ENCODE measurements at places on chromosomes 1 and 21.
A peak's percentile ranks its signal among the peaks of the same experiment; 100 is the strongest.

DNA sequence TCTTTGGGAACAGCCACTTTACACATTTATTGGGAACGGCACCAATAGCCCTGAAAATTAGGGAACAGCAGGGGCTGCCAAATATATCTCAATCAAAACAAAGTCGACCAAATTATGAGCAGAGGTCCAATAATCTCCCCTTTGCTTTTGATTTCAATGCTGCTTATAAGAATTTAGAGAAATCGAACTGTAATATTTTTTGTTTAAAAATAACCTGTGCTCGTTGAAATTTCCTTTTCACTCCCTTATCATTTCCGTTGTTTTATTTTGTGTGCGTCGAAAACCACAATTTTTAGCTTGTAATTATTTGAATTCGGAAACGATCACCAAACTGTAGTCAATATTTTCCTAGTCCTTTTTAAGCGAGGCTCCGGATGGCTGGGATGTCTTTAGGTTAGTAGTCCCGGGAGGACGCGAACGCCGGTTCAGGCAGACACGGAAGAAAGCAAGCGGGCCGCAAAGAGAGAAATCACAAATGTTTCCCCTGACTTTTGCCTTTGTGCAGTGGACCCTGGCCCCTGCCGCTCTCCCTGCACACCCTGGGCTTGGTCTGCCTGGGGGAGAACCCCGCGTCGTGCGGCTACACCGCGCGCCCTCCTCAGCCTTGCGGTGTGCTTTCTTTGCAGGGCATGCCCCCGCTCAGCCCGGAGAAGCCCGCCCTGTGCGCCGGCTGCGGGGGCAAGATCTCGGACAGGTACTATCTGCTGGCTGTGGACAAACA, 2.3 kb downstream of the LHX9 start:
- no peak for DNase-seq

DNA sequence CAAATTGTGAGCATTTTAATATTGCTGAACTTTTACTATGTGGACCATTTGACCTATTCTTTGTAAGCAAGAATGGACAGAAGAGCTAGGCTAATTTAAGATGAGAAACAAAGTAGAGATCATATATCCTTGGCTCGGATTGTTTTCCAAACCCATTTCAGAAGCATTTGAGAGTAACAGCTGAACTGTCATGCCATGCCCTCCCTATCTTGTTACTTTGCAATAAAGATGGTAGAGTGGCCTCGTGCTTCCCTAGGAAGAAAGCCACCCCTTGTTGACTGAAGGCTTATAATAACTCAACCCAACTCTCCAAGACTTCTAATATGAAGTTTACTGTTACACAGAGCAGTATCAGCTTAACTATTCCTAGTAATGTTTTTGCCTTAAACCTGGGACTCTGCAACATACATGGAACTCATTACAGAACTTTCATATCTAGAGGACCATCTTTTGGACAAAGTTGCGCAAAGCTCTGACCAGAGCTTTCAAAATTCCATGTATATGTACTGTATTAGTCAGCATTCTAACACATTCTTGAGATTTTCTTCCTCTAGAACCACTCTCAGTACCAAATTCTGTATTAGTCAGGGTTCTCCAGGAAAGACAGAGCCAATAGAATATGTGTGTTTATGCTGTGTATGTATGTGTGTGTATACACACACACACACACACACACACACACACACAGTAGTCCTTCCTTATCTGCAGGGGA, 68.7 kb downstream of the ADAMTS1 start:
- DNase-seq: no peak

GRCh38 chr1:153985341-153985912, 712 bp downstream of the RAB13 start:
- DNase-seq: no peak

DNA sequence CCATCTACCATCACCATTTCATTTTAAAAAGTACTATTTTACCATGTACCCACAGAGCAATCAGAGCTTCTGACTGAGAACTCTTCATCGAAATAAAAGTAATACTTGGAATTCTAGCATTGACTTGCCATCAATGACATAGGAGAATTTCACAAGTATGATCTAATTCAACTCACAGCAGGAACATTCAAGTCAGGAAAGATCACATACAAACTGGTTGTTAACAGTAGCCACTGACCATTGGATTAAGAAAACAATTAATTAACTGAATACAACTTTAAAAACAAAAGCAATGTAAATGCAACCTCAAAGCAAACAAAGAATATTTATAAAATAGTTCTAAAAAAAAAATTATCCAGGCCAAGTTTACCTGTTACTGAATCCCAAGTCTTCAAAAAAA, 18.8 kb downstream of the RNF115 start:
- DNase-seq: no peak

DNA sequence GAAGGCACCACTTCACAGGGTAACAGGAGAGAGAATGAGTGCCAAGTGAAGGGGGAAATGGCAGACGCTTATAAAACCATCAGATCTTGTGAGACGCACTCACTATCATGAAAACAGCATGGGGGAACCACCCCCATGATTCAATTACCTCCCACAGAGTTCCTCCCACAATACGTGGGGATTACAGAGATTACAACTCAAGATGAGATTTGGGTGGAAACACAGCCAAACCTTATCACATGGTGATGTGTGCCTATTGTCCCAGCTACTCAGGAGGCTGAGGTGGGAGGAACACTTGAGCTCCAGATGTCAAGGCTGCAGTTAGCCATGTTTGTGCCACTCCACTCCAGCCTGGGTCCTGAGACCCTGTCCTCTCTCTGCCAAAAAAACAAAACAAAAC, 56.0 kb upstream of the DSCAM start:
- no peak for DNase-seq

DNA sequence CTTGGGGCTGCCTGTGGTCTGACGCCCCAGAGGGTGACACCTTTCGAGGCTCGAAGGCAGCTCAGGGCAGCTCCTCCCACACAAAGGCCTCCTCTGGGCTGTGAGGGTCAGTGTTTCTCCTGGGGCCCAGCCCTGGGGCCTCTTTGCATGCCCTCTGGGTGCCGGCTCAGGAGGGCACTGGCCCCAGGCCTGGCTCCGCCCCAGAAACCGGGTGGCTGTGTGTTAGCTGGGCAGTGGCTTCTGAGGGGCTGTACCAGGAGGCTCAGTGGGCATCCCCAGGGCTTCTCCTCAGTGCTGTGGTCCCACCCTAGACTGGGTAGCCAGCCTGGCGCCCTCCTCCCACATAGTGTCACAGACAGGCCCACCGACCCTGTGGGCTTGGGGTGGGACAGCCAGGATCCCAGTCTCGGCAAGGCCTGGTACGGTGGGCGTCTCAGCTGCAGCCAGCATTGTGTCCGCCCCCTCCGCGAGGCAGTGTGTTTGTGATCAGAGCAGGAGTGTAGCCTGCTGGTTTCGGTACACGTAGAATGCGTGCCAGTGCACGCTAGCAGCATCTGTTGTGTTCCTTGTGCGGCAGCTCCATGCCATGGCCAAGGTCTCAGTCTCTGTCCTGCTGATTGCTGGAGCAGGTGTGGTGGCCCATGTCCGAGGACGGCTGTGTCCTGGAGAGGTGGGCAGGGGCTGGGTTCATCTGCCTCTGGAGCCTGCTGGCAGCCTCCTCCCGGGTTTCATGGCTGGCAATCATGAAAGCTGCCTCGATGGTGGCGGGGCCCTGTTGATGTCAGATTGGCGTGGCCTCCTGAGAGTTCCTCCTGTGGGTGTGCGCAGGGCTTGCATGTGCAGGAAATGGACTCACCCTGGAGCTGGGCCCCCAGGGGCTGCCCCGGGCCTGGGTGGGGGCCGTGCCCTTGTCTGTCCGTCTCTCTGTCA, 28.0 kb downstream of the RRP1 start:
- DNase-seq: no peak

GRCh38 chr1:119882132-119883049, 13.9 kb downstream of the ADAM30 start:
- DNase-seq: no peak

GRCh38 chr21:41819856-41820281, 53.0 kb upstream of the RIPK4 start:
- DNase-seq: no peak

DNA sequence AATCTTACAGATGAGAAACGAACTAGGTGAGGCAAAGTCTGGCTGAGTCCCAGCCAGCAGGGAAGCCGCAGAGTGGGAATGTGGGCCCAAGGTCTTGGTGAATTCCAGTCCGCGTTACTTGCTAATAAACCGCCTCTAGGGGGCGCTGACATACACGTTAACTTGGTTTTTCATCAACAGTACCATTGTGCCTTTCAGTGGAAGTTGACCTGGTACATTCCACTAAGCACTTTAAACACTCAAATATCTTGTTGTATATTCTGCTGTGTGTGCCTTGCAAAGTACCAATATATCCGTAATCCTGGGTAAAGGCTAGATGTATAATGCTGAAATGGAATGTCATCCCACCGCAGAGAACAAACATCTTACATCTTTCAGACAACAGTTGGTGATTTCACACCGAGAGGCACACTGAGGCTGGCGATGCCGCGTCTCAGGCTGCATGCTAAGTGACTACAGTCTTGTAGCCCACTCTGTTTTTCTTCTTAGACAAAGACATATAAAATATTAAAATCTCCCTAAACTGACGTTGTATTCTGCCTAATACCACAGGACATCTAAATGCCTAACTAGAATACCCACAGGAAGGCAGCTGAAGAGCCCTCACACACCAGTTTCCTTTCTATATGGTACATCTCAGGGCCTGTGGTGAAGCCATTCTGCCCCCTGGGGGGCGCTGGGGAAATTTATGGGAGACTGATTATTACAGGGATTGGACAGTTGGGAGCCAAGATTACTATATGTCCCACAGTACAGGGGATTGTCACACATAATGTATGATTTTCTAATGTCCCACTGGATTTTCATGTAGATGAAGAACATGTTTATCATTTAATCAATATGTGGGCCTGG, 49.2 kb upstream of the C1orf198 start:
- DNase-seq: peak; percentile 84

DNA sequence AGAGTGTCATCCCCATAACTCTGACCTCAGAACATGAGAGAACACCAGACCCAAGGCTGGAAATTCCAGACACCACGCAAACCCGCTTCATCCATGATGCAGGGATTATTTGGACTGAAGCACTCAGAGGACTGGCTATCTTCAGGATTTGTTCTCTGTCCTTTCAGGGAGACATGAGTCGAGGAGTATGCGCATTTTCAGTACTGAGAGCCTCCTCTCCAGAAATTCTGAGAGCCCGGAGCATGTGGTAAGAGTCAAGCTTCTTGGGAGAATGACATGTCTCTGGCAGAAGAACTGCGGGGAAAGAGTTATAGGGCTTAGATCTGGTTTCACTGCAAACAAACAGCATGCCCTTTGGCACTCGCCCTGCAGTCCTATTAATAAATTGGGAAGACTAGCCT, 6.9 kb downstream of the LAX1 start:
- DNase-seq: no peak

DNA sequence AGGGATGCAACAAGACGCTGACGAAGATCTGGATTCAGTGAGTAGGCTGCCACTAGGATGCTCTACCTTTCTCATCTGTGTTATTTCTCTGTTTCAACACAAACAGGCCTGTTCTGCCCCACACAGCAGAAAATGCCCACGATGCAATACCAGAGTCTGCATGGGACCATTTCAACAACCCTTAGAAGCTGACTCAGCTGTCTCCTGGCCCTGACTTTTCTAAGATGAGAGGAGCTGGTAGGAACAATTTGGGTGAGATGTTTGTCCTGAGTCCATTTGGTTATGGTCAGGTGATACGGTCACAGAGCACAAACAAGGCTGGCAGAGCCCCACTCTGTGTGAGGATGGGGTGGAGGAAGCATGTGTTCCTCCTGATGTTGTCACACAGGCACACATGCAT, 11.5 kb upstream of the SLC2A1 start:
- DNase-seq: no peak

DNA sequence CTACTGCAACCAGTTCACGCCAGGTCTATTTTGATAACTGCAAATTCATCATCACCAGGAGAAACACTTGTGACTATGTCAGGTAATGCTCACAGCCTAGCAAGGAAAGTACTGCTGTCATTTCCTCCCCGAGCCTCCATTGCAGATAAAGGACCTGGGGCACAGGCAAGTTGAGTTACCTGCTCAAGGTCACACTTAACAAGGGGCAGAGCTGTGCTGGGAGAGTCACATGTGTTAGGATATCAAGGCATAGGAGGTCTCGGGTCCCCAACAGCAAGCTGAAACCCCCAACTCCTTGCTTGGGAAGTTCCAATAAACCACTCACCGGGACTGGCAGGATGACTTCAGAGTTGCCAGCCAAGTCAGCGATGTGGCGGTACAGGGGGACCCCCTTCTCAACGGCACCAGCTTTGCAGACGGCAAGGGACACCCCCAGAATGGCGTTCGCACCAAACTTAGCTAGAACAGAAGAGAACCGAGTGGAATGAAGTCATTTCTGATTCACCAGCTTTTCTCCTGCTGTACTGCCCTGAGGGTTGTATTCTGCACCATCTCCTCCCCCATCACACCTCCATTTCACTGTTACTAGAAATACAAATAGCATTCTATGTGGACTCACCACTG, 11.6 kb downstream of the ENO1 start:
- no peak for DNase-seq

DNA sequence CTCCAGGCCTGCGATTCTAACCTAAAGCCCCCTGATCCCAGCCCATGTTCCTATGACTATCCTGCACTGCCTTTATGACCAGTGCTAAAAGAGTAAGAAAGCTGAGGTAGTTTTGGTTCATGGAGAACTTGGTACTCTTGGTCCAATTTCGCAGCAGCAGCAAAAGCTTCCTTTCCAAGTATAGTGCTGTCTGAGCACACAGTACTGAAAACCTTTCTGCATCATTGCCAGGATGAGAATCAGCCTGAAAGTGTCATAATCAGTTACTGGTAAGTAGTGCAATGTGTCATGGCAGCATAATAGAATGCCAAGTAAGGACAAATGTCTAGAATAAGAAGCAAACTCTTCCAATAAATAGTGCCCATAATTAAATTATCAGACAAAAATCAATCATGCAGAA, 889.6 kb upstream of the ADGRL4 start:
- DNase-seq: no peak

- DNase-seq: no peak
These were observed 241.3 kb downstream of the KCNT2 start for GRCh38 chr1:196366817-196367495.

DNA sequence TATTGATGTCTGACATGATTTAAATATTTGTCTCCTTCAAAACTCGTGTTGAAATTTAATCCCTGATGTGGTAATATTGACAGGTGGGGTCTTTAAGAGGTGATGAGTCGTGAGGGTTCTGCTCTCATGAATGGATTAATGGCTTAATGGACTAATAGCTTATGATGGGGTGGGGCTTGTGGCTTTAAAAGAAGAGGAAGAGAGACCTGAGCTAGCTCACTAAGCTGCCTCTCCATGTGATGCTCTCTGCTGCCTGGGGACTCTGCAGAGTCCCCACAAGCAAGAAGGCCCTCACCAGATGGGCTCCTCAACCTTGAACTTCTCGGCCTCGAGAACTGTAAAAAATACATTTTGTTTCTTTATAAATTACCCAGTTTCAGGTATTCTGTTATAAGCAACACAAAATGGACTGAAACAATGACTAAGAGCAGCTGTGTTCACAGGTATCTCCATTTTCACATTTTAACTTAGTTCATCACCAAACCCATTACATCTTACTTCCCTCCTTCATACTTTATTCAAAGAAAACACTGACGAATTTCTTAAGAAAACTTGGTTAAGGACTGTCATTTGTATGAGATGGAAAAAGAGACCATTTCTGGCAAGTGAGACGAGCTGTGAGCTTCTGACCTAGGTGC, 12.1 kb upstream of the AIM2 start:
- DNase-seq: no peak

- no peak for DNase-seq
These were observed 5.8 kb upstream of the FOXD3 start for GRCh38 chr1:63316598-63316983.
